ENCODE measurements at places on chromosomes 7 and 10.

DNA sequence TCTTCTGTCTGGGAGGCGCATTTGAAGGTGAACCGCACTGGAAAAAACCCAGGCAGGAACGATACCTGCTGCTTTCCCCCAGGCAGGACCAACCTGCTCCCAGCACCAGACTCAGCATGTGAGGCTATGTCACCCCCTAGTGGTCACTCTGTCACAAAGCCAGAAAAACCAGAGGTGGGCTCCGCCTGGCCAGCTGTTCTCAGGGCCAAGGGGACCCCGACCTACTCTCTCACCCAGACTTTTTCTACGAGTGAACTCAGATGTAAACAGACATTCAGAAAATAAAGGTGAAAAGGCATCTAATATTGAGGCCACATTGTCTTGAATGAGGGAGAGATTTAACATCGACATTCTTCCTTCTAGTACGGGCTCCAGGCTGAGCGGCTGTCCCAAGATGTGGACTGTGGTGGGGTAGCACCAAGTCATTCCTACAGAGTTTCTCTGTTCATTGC, 117.3 kb downstream of the PRKAG2 start:
- DNase-seq: peak; percentile 46

GRCh38 chr10:6356280-6356793, 153.6 kb downstream of the PFKFB3 start:
- DNase-seq: no peak

DNA sequence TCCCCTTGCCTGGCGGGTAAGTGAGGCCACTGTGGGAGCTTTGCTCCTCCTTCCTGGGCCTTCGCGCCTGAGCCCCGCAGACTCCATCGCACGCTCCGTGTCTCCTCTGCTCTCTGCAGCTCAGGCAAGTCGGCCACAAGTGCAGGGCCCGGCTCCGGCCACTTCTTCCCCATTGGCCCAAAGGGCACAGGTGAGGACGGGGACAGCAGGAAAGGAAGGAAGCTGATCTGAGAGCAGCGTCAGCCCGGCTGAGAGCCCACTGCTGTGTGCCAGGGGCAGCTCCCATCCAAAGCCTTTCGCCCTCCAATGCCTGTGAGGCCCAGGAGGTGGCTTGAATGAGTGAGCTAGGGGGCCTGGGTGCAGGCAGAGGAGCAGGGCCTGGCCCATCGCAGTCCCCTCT, 33.7 kb upstream of the RHEB start:
- DNase-seq: no peak

- DNase-seq: peak; percentile 50
Observed at GRCh38 chr7:151381348-151382078, 28.3 kb downstream of the WDR86 start.

- DNase-seq: peak; percentile 37
Observed at GRCh38 chr7:7201578-7202374, 19.4 kb downstream of the C1GALT1 start.

GRCh38 chr10:1595242-1595600, 142.1 kb downstream of the ADARB2 start:
- no peak for DNase-seq

GRCh38 chr7:92527300-92528187, 776 bp downstream of the PEX1 start:
- peak; percentile 27 for DNase-seq

DNA sequence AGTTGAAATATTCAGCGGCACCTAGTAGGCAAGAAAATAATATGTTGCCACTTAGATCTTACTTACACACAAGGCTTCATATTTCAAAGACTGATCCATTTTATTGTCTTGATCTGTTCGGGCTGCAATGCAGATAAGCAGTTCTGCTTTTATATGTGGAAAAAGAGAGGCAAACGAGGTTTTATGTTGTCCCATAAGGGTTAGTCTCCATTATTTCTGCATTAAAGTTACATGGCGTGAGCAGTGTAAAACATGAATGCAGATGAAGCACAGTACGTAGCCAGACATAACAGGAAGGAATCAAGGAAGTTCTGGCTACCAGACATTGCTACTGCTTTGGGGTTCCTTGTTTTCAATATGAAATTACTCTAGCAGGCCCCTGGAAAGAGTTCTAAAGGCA, 224.8 kb downstream of the BBS9 start:
- no peak for DNase-seq

- no peak for DNase-seq
Observed at GRCh38 chr7:95553939-95554338, 42.4 kb downstream of the PDK4 start.

DNA sequence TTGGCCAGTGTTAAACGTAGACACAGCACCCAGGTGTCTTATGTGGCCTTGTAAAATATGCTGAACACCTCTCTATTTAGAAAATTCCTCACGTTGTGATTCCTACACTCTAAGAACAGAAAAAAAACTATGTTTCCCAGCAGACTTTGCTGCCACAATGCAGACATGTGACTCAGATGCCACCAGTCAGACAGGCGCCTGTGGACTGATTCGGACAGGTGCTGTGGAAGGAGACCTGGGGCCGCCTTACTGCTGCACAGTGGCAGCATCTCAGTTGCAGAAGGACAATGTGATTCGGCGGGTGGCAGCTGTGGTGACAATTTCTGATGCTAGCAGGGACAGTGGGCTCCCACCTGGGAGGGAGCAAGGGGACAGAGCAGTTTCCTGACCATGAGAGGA, 88.8 kb downstream of the C10orf90 start:
- no peak for DNase-seq

DNA sequence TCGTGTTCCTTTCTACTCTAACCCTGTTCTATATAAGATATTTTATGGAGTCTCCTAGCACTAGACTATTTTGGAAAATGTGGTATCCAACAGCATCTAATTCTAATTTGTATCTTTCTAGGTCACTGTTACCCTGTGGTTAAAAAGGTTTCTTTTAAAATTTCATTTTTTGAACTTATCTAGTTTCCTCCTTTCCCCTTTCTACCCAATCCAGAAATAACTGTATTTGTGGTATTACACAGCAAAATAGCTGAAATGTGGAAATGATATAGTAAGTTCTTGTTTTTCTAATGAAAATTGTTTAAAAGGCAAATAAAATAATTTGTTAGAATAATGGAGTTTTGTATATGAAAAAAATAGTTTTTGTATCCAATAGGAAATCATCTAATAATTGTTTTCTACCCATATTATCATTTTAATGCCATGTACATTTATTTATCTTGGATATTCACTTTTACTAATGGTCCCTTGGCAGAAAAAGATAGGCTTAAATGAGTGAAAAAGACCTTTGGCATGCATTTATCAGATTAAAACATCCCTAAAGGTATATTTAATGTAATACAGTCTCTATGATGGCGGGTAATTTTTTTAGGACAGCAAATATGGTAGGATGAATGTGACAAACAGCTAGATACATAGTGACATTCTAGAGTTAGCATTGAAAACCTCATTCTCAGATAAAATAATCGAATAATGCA, 175.5 kb upstream of the PLXDC2 start:
- no peak for DNase-seq

GRCh38 chr10:49791100-49791499, 29.0 kb upstream of the OGDHL start:
- no peak for DNase-seq

GRCh38 chr7:1763033-1763432, 93.0 kb downstream of the ELFN1 start:
- DNase-seq: no peak

Measured in T-cell (primary cell).